ENCODE measurements at places on chromosomes 4 and X.
A peak's percentile ranks its signal among the peaks of the same experiment; 100 is the strongest.

GRCh38 chr4:93299118-93299517, 529.4 kb upstream of the ATOH1 start:
- no peak for DNase-seq

- DNase-seq, result no peak
Measured at GRCh38 chrX:137926090-137926489, 360.2 kb downstream of the ZIC3 start.

- DNase-seq, result no peak
Measured at GRCh38 chr4:124111411-124111810, 601.1 kb downstream of the ANKRD50 start.

GRCh38 chr4:174882317-174882992, 35.7 kb upstream of the ADAM29 start:
- no peak for DNase-seq

DNA sequence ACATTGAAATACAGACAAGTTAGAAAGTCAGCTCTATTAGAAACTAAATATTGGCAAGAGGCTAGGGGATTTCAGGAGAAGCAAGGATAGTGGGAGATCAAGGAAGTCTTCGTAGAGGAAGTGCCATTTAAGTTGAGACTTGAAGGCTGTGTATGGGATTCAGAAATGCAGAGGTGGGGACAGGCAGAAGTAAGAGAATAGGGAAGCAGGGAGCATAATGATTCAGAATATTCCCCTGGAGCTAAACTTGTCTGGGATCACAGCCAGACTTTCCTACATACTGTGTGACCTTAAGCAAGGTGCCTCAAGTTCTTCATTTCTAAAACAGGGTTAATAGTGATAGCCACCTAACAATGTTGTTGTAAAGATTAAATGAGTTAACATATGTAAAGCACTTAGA, 108.8 kb downstream of the DDIT4L start:
- DNase-seq, result no peak

- no peak for DNase-seq
Measured at GRCh38 chr4:10102474-10103332, 13.9 kb downstream of the WDR1 start.

DNA sequence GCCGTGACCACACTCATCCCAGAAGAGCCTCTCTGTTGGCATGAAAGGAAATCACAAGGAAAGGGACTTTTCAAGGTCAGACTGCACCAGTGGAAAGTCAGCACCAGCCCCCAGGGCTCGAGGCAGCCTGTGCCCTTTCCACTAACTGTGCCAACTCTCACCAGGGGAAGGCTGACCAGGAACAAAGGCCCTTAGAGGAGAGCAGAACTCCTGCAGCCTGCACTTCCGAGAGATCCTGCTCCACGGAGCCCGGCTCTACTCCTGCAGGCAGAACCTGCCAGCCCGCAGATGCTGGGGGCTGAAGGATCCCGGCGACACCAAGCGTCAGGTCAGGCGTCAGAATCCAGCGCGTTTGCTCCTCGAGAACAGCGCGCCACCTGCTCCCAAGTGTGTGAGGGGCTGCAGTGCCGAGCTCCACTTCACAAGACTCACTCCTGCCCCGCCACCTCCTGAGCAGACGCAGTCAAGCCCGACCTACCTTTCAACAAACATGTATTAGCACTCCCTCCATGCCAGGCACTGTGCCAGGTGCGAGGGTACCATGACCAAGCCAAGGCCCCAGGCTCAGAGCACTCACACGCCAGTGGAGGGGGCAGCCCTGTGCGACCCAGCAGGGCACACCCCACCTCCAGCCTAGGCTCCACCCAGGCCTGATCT, 13.6 kb upstream of the HELT start:
- DNase-seq, result no peak

DNA sequence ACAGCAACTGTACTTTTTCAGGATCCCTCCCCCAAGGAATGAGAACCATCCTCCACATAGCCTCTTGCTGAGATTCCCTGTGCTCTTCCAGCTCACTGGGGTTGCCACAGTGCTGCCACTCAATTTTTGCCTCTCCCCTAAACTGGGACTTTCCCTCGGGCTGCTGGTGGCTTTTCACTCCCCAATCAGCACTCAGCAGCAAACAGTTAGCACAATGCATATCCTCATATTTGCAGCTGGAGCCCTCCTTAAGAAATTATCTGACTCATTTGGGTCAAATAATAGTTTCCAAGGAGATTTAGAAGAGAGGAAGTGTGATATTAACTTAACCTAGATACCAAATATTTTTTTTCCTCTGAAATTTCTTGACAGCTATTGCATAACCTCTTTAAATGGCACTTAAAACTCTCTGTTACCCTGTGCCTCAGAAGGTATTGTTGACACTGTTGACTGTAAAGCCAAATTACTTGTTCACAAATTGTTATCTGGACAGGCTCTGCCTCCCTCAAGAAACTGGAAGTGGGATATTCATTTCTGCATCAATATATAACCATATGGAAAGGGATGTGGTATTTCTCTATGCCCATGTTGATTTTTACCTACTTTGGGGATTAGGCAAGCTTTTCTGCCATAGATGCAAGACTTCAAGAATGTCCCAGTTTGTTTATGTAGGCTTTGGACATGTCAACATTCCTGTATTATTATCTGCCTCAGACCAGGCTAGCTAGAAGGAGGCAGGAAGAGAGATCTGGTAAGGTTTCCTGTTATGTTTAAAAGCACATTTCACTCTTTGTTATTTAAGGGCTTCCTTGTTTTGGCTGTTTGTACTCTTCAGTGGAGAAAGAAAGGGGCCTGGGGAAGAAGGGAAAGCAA, 58.0 kb downstream of the SEPTIN11 start:
- DNase-seq, result peak; percentile 55

- no peak for DNase-seq
Measured at GRCh38 chr4:153735906-153736461, 23.8 kb downstream of the RNF175 start.

DNA sequence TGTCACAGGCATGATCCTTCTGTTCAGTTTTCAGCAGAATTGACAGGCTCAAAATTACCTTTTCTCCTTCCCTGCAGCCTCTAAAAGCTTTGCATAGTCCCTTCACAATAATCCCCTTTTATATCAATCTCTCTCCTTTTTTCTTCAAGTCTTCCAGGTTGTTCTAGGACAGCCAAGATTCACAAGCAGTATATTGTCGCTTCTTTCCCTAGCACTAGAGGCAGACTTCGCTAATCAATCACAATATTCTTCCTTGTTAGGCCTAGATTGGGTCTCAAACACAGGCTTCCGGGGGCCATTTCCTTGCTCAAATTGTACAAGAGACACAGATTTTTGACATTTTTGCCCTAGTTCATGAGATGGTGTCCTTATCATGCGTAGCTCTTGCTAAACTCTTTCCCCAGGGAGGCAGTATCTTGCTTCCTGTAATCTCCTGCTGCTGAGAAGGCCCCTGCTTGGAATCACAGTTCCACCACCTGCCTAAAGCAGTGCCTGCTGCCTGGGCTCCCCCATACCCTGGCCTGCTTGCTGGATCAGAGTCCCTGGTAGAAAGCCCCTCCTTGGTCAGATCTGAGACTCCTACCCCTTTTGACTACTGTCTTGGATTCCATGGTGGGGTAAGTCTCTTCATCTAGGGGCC, 57.3 kb downstream of the DMP1 start:
- no peak for DNase-seq

Measured in amniotic stem cell (primary cell).